ENCODE measurements at places on chromosomes 4 and X. TPM values are rescaled to one million over a fixed set of nuclear protein-coding genes. Genes with fewer than 3 reads are reported as not detected.

Gene LUZP4
- not detected for total RNA-seq

Gene SLC26A1
- total RNA-seq = 1.1 TPM

Gene RRH
- total RNA-seq = not detected

Gene TLR10
- not detected for total RNA-seq

Gene FANCB
- total RNA-seq = 2.8 TPM

Gene SOD3
- 33.0 TPM for total RNA-seq

Gene TLR3
- total RNA-seq = 14.8 TPM

Gene KLB
- total RNA-seq = not detected

Gene CENPI
- 3.3 TPM for total RNA-seq

Measured in ovary (tissue), 10 donors.